ENCODE measurements at places on chromosomes 3 and 15.

DNA sequence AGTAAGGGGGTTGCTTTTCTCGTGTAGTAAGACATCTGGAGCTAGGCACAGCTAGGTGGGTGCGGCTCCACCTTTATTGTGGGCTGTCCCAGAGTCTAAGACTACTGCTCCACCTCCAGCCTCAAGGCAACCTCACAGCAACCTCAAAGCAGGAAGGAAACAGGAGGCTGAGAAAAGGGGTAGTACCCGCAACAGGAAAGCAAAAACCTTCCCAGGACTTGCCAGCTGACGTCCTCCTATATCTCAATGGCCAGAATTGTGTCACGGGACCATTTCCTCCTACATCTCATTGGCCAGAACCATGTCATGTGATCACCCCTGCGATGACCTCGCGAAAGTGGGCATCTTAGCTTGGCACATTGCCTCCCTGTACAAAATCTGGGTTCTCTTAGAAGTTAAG is 4.3 kb upstream of the GPR160 start:
- peak; percentile 29 for DNase-seq

- no peak for DNase-seq
These were observed 1.5 kb upstream of the FSIP1 start for GRCh38 chr15:39784125-39784524.

DNA sequence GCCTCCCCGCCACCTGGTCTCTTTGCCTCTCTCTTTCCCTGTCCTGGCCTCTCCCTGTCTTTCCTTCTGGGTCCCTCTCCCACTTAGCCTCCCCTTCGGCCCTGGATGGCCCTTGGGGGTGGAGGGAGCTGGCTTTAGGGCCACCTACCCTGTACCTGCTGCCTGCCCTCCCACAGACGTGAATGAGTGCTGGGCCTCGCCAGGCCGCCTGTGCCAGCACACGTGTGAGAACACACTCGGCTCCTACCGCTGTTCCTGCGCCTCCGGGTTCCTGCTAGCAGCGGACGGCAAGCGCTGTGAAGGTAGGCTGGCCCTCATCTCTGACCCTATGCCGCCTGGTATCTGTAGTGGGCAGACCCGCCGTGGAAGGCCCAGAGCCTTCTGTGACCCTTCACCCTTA is 80.7 kb downstream of the FBLN2 start:
- no peak for DNase-seq

- no peak for DNase-seq
These were observed 231.3 kb downstream of the LPP start for GRCh38 chr3:188385295-188385694.

DNA sequence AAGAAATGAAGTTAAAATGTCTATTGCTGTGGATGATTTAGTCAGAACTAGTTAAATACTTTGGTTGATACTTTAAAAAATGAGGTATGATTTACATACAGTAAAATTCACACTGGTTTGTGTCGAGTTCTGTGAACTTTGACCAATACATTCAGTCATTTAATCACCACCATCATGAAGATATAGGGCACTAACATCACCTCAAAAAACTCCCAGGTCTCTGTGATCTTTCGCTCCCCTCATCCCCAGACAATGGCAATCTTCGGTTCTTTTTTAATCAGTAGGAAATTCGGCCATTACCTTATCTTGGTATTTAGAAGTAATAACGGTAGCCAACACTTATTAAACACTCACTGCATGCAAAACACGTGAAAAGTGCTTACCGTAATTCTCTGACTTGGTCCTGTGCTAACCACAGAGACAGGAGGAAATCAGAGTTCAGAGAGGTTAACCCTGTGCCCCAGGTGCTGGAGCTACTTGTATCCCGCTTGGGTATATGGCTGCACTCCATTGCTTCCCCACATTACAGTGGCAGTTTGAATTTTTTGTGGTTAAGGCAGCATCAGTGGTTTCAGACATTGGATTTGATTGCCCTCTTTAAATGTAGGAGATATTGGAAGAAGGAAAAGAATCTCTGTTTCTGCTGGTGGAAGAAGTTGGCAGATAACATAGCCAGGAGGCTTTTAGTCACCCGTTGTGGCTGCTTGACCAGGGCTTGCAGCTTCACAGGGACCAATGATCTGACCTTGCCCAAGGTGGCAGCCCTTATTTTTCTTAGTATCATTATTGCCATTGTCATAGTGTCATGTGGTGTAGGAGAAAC is 4.2 kb downstream of the PLCL2 start:
- DNase-seq, result no peak

DNA sequence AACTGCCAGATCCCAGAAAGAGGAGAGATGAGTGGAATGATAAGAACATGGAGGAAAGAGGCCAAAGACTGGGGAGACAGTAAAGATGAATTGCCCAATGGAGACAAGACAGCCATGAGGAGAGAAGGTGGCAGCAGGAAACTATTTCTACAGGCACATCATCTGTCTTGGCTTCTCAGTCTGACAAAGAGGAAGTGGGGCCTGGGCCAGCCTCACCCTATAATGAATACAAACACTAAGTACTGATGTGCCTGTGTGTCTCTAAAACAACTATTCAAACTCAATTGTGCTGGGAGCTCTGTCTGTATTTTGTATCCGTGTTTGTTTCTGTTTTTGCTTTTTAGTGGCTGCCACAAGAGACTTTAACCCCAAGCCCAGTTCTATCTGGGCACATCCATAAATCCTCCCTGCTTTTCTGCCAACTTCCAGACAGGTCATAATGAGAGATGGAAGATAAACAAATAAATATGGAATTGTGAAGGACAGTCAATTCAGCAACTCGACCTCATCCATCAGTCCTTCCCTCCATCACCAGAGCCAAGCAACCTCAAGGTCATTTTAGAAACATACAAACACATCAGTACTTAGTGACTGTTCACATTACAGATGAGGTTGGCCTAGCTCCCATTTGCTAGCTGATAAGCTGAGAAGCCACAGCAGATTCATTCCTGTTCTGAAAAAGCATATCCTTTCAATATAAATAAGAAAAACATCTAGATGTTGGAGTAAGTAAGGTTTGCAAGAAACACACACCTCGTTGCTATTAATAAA is 116.7 kb downstream of the CADPS start:
- no peak for DNase-seq

DNA sequence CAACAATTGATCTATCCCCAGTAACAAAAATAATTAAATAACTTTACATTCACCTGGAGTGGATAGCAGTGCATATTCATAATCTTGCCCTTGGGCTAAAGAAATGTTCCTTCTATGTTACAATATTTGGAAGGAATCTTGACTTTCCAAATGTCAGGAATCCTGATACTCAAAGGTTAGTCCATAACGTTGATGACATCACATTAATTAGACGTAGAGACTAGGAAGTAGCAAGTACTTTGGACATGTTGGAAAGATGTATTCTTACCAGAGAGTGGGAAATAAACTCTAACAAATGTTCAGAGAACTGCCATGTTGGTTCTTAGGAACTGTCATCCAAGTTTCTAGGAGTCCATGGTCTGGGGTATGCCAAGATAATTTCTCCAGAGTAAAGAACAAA is 70.6 kb upstream of the SLC25A36 start:
- DNase-seq, result no peak

Measured in activated naive CD8-positive, alpha-beta T cell treated with anti-CD3 and anti-CD28 coated beads, Interleukin-2, amount 50 U/mL, for 24 hours (primary cell).